Aorta (tissue), 5 donors: ENCODE measurements at places on chromosomes 2 and 18. TPM values are rescaled to one million over a fixed set of nuclear protein-coding genes. Genes with fewer than 3 reads are reported as not detected.

- DNase-seq: no peak
- no peak overlapping the region for H3K27ac ChIP-seq
- no peaks in the 10 kb centered on the region for H3K4me1 ChIP-seq
- no peaks in the 10 kb centered on the region for H3K36me3 ChIP-seq
Observed at GRCh38 chr18:37852464-37852863, 286.9 kb upstream of the CELF4 start.

GRCh38 chr2:134417968-134418582 is 164.2 kb downstream of the MGAT5 start:
- no peaks in the 10 kb centered on the region for H3K27me3 ChIP-seq
- no peaks in the 10 kb centered on the region for H3K36me3 ChIP-seq

DNA sequence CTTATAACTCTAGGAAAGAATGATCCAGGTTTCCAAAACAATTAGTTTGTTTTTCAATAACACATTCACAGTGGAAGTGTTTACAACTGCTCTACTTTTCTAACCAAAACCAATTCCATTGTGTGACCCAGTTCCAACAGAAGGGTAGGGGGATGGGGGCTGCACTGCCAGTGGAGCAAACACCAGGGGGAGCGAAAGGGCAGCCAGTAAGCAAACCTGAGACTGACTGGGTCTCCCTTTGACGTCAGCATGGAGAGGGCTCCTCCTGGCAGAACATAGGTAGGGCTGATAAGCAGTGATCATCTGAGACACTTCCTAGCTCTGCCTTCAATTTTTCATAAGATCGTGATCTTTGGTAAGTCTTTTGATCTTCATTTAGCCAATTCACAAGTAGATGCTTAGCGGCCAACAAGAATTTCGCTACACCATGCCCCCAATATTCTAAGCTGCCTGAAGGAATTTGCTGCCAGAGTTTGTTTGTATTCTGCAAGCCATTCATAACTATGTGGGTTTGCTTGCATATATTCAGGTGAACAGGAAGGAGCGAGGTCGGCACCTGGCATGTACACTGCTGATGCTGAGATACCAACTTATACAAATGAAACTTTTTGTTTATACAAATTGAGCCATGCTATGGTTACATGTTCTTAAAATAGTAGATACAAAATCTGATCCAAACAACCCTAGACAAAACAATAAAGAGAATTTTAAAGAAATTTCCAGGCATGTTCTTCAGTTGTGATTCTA is 45.9 kb downstream of the ST6GAL2 start:
- no peak overlapping the region for H3K4me3 ChIP-seq
- peak overlapping the region; percentile 30 for H3K27ac ChIP-seq
- H3K36me3 ChIP-seq: no peaks in the 10 kb centered on the region
- H3K27me3 ChIP-seq: no peaks in the 10 kb centered on the region
- DNase-seq: no peak

GRCh38 chr18:13173578-13174145 is 44.9 kb upstream of the LDLRAD4 start:
- no peak overlapping the region for H3K27ac ChIP-seq
- DNase-seq: no peak
- H3K4me1 ChIP-seq: no peaks in the 10 kb centered on the region
- H3K36me3 ChIP-seq: no peaks in the 10 kb centered on the region
- no peak overlapping the region for H3K4me3 ChIP-seq

DNA sequence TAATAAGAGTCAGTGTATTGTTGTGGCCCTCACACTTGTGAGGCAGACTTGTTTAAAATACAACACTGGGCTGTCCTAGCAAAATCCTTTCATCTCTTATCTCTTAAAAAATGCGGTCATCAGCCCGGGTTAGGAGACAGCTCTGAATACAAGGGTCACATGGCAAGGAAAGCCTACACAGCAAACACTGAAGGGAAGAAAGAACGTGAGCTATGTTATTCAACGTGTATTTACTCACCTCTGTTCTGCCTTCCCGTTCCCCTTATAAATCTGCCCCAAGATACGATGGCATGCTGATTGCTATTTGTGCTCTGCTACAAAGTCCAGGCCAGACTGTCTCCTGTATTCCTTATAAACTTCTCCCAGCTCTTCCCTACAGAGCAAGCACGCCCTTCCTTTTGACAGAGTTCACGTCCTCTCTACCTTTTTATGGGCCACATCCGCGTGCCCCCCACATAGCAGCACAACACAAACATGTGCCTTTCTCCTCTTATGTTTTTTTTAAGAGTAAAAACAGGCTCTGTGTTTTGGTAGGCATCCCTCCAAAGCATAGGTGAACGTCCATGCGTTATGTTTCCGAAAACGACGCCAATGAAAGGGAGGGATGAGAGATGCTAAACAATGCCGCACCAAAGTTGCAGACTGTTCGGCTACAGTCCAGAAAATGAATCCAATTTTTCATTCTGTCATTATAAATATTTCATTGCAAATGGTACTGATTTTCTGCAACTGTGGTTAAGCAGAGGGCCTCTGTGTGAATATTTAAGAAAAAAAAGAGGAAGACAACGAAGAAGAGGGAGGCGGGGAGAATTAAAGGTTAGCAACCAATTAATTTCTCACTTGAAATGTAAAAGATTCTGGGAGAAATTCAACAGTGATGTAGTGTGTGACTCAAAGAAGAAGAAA is 274.7 kb downstream of the ZNF521 start:
- no peak overlapping the region for H3K4me3 ChIP-seq
- H3K27ac ChIP-seq: no peak overlapping the region
- H3K27me3 ChIP-seq: no peaks in the 10 kb centered on the region
- no peaks in the 10 kb centered on the region for H3K4me1 ChIP-seq
- H3K36me3 ChIP-seq: no peaks in the 10 kb centered on the region

DNA sequence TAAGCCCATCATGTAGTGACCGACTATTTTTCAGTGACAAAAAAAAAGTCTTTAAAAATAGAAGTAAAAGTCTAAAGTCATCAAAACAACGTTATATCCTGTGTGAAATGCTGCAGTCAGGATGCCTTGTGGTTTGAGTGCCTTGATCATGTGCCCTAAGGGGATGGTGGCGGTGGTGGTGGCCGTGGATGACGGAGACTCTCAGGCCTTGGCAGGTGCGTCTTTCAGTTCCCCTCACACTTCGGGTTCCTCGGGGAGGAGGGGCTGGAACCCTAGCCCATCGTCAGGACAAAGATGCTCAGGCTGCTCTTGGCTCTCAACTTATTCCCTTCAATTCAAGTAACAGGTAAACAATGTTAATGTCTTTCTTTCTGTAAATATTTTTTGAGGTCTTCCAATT is at the start of gene CD28:
Gene CD28, plus strand, starts transcription at position 237 of the 400 bp plus-strand sequence. Its CDS starts 58 bp downstream, at position 295.
- H3K4me1 ChIP-seq: no peaks in the 10 kb centered on the region
- no peak within 1 kb of the TSS for H3K4me3 ChIP-seq
- DNase-seq: peak; percentile 76
- H3K27me3 ChIP-seq: no peaks in the 10 kb centered on the region

DNA sequence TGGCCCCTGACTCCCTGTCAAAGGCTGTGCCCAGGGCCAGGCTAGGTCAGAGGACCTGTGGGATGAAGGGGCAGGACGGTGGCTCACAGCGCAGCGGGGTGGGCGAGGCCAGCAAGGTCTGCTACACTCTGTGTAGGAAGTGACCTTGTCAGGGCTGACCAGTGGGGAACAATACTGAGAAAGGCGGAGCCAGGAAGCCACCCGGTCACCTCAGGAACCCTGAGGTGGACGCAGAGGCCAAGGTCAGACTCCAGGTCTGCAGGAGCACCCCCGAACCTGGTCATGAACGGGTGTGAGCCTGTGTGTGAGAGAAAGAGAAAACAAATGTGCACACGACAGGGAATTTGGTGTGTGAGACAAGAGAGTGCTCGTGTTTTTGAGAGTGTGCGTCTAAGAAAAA is 72.3 kb downstream of the SMAD7 start:
- DNase-seq: no peak
- no peaks in the 10 kb centered on the region for H3K27me3 ChIP-seq
- no peaks in the 10 kb centered on the region for H3K4me1 ChIP-seq
- H3K36me3 ChIP-seq: no peaks in the 10 kb centered on the region
- no peak overlapping the region for H3K4me3 ChIP-seq

GRCh38 chr2:39497082-39497801 is 60.2 kb upstream of the MAP4K3 start:
- DNase-seq: no peak
- no peaks in the 10 kb centered on the region for H3K27me3 ChIP-seq
- no peak overlapping the region for H3K27ac ChIP-seq

DNA sequence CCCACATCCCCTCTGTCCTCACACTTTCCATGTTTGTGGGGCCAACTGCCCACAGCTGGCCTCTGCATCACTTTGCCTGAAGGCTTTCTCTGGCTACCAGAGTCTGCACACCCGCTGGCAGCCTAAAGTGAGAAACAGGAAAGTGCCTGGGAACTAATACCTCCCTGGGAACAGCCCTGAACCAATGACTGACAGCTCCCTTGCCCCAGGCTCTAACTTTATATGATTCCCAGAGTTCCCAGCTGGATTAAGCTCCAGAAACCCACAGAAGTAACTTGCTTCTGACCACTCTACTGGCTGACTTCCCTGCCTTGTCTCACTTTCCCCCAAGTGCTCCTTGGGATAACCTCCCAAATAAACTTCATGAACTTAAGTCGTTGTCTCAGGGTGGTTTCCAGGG is 159.6 kb upstream of the LMAN1 start:
- no peaks in the 10 kb centered on the region for H3K36me3 ChIP-seq
- no peaks in the 10 kb centered on the region for H3K27me3 ChIP-seq
- H3K4me3 ChIP-seq: no peak overlapping the region
- no peak for DNase-seq

- no peaks in the 10 kb centered on the region for H3K27me3 ChIP-seq
- H3K4me3 ChIP-seq: no peak overlapping the region
- no peaks in the 10 kb centered on the region for H3K4me1 ChIP-seq
- no peak overlapping the region for H3K27ac ChIP-seq
- DNase-seq: no peak
Observed at GRCh38 chr2:238361877-238362276, 41.6 kb downstream of the TRAF3IP1 start.

DNA sequence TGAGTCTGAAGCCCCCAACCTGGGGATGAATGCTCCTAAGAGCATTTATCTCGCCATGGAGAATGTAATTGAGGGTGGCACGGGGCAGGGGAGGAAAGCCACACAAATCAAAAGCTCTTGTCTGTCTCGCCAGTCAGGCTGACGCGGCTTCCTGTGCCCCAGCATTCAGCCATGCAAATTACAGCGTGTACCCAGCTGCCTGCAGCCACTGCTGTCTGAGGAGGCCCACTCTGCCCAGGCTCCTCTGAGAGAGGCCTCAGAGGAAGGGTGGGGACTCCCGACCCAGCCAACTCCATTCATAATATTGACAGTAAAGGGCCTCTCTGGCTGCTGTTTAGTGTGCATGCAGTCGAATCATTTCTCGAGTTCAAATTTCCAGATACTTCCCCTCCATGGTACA is 22.0 kb downstream of the SMAD7 start:
- peaks cover 3% of the 10 kb centered on the region for H3K4me1 ChIP-seq
- H3K27me3 ChIP-seq: no peaks in the 10 kb centered on the region
- no peaks in the 10 kb centered on the region for H3K36me3 ChIP-seq
- H3K4me3 ChIP-seq: no peak overlapping the region

DNA sequence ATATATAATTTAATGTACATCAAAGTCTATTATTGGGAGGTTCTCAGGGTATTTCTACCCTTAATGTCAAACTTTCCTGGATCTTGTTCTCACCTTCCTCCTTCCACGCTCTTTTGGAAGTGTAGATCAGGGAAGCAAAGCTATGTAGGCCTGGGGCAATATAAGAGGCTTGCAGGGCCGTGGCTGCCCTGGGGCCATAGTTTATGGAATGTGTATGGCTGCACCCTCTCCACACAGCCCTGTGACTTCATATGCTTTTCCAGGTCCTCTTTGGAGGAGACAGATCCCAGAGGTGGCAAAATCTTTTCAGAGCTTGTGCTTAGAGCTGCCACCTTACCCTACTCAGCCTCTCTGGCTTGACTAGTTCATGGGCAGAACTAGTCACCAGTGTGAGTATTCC is 82.9 kb downstream of the PLB1 start:
- no peaks in the 10 kb centered on the region for H3K4me1 ChIP-seq
- no peak overlapping the region for H3K4me3 ChIP-seq
- no peaks in the 10 kb centered on the region for H3K36me3 ChIP-seq
- no peak overlapping the region for H3K27ac ChIP-seq

DNA sequence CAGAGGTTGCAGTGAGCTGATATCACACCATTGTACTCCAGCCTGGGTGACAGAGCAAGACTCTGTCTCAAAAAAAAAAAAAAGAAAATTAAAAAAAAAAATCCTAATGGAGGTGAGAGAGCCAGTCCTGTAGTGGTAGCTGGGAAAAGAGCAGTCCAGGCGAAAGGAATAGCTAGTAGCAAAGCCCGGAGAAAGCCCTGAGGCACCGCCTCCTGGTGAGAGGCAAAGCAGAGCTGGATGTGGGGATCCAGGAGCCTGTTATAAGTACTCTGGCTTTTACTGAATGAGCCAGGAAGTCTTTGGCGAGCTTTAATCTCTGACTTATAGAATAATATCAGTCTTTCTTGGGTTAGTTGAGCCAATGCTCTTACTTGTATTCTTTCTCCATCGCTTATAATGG is 6.6 kb upstream of the KLHL23 start:
- no peak for DNase-seq
- H3K27me3 ChIP-seq: no peaks in the 10 kb centered on the region
- no peaks in the 10 kb centered on the region for H3K36me3 ChIP-seq
- no peaks in the 10 kb centered on the region for H3K4me1 ChIP-seq

GRCh38 chr2:96916646-96917543 is 47.0 kb upstream of the SEMA4C start:
- H3K36me3 ChIP-seq: no peaks in the 10 kb centered on the region
- H3K27me3 ChIP-seq: no peaks in the 10 kb centered on the region
- H3K4me3 ChIP-seq: no peak overlapping the region
- DNase-seq: no peak
- H3K4me1 ChIP-seq: no peaks in the 10 kb centered on the region
- H3K27ac ChIP-seq: no peak overlapping the region

- H3K36me3 ChIP-seq: no peaks in the 10 kb centered on the region
- no peaks in the 10 kb centered on the region for H3K27me3 ChIP-seq
- H3K4me3 ChIP-seq: no peak overlapping the region
- H3K4me1 ChIP-seq: no peaks in the 10 kb centered on the region
- no peak overlapping the region for H3K27ac ChIP-seq
- DNase-seq: no peak
Observed at GRCh38 chr2:172953411-172953810, 122.2 kb upstream of the MAP3K20 start.

GRCh38 chr2:120455390-120455789 is 109.5 kb downstream of the INHBB start:
- H3K27me3 ChIP-seq: no peaks in the 10 kb centered on the region
- no peak for DNase-seq
- H3K4me1 ChIP-seq: no peaks in the 10 kb centered on the region
- no peak overlapping the region for H3K4me3 ChIP-seq
- no peaks in the 10 kb centered on the region for H3K36me3 ChIP-seq

DNA sequence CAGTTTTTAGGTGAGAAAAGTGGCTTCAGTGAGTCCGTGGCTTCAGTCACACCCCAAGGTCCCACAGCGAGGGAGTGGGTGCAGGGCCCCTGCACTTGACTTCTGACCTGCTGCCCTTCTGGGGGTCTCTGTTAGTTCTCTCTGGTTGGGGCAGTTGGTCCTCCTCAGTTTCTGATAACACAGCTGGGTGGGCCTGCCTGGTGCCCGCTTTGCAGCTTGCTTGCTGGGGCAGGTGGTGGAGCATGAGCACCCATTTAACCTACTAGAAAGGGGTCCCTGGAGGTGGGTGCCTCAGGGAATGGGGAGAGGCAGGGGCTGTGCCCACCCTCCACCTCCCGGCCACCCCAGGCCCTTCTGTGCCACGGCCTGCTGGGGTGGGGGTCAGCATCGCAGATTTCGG is 83.2 kb downstream of the ASB1 start:
- no peak for DNase-seq
- no peaks in the 10 kb centered on the region for H3K4me1 ChIP-seq
- H3K27ac ChIP-seq: no peak overlapping the region
- no peaks in the 10 kb centered on the region for H3K27me3 ChIP-seq
- no peak overlapping the region for H3K4me3 ChIP-seq

The CD226 gene
- total RNA-seq: 3.1 TPM

The INPP5D gene
- 21.1 TPM for total RNA-seq

The ZAP70 gene
- total RNA-seq: 4.3 TPM

The DUSP11 gene
- 22.1 TPM for total RNA-seq
